ENCODE measurements at places on chromosomes 13 and 19.

- ATAC-seq, result no peak
Measured at GRCh38 chr19:41767115-41767514, 11.8 kb downstream of the CEACAM6 start.

- no peak for ATAC-seq
Measured at GRCh38 chr19:48354332-48354992, 9.3 kb downstream of the TMEM143 start.

DNA sequence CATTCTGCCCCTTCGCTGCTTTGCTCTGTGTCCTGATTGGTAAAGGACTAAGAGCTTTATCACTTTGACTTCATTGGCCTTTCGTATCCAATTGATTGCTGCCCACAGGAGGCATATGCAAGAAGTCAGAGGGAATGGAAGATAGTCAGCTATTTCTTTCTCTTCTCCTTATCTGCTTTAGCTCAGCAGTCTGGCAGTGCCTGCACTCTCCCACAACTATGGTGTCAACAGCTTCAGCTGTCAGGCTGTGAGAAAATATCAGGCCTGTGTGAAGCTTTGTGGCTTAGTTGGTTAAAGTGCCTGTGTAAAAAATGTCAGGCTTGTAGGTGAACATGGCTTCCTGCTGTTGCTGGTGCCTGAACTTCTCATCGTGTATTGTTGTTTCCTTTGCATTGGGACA lies 243.0 kb downstream of the PCDH17 start:
- no peak for ATAC-seq

DNA sequence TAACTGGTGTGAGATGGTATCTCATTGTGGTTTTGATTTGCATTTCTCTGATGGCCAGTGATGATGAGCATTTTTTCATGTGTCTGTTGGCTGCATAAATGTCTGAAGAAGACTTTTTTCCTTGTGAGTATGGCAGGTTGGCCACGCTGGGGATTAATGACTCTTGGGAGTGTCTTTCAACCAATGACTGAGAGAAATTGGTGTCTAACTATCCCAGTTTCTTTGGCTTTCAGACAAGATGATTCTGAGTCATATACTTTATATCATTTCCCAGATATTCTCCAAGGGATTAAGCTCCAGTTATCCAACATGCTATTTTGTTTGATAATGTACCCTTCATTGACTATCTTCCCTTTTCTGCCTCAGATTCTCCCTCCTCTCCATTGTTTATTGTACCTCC lies 35.5 kb upstream of the CSNK1A1L start:
- ATAC-seq, result no peak

GRCh38 chr13:32748305-32748704 lies 162.1 kb downstream of the PDS5B start:
- no peak for ATAC-seq

All from SK-N-SH treated with all-trans-retinoic acid at 6 μM for 48 hours (cell line).